ENCODE measurements at places on chromosomes 2 and 18. TPM values are rescaled to one million over a fixed set of nuclear protein-coding genes. Genes with fewer than 3 reads are reported as not detected.

- H3K36me3 ChIP-seq, result no peaks in the 10 kb centered on the region
- no peaks in the 10 kb centered on the region for H3K27me3 ChIP-seq
- H3K4me3 ChIP-seq, result no peak overlapping the region
- DNase-seq, result no peak
- no peaks in the 10 kb centered on the region for H3K4me1 ChIP-seq
- H3K27ac ChIP-seq, result no peak overlapping the region
Observed at GRCh38 chr2:115129536-115129935, 687.1 kb downstream of the DPP10 start.

Gene UGT1A3
- total RNA-seq, result not detected

Gene NCOA1
- total RNA-seq, result 46.9 TPM

- no peaks in the 10 kb centered on the region for H3K36me3 ChIP-seq
- no peak for DNase-seq
- no peaks in the 10 kb centered on the region for H3K4me1 ChIP-seq
- H3K27ac ChIP-seq, result no peak overlapping the region
Observed at GRCh38 chr2:151374436-151374835, 17.0 kb downstream of the TNFAIP6 start.

- no peak overlapping the region for H3K4me3 ChIP-seq
- no peaks in the 10 kb centered on the region for H3K4me1 ChIP-seq
- no peak for DNase-seq
- no peak overlapping the region for H3K27ac ChIP-seq
Observed at GRCh38 chr2:167697948-167698347, 549.4 kb downstream of the STK39 start.

- H3K27me3 ChIP-seq, result no peaks in the 10 kb centered on the region
- no peak for DNase-seq
- H3K27ac ChIP-seq, result peak overlapping the region; percentile 12
- H3K4me1 ChIP-seq, result no peaks in the 10 kb centered on the region
Observed at GRCh38 chr2:36569267-36569856, 28.6 kb downstream of the FEZ2 start.

DNA sequence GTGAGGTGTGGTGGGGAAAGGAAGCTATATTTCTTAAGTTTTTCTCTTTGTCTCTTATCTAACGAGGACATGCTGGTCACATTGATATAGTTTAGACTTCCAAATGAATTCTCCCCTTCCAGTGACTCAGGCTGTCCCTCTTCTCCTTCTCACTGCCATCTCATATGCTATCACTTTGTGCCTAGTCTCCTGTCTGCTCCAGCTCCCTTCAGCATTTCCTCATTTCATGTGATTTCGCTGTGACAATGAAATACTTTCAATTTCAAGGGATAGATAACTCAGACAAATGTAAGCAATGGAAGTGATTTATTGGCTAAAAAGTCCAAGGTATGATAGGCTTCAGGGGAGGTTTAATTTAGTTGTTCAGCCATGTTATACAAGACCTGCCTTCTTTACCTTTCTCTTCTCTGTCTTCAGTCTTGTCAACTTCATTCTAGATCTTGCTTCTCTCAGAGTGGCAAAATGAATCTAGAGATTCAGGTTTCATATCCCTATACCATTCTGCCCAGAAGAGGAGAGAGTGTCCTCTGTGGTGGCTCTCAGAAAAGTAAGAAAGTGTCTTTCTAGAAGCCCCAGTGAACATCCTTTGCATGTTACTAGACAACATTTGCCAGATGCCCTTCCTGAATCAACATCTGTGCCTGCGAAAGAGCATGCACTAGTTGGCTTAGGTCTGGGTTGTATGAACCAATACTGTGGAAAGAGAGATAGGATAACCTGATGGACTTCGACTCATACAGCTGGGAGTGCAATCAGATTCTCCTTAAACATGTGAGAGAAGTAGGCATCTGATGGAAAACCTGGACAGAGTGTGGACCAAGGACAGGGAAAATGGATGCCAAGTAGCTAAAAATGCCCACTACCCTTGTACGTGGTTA is 29.9 kb upstream of the GPR155 start:
- no peak overlapping the region for H3K4me3 ChIP-seq
- no peaks in the 10 kb centered on the region for H3K4me1 ChIP-seq
- no peaks in the 10 kb centered on the region for H3K27me3 ChIP-seq
- H3K36me3 ChIP-seq, result no peaks in the 10 kb centered on the region
- H3K27ac ChIP-seq, result no peak overlapping the region
- DNase-seq, result no peak

- H3K4me1 ChIP-seq, result peaks cover 25% of the 10 kb centered on the region
- peak overlapping the region; percentile 68 for H3K4me3 ChIP-seq
- H3K27me3 ChIP-seq, result no peaks in the 10 kb centered on the region
Observed at GRCh38 chr2:71070294-71071093, 2.0 kb downstream of the NAGK start.

- no peaks in the 10 kb centered on the region for H3K4me1 ChIP-seq
- H3K27ac ChIP-seq, result no peak overlapping the region
- no peak overlapping the region for H3K4me3 ChIP-seq
- no peaks in the 10 kb centered on the region for H3K36me3 ChIP-seq
Observed at GRCh38 chr2:140234116-140234515, 1453.9 kb upstream of the NXPH2 start.

GRCh38 chr2:80244905-80245584 is 59.5 kb downstream of the LRRTM1 start:
- H3K36me3 ChIP-seq, result no peaks in the 10 kb centered on the region
- H3K4me3 ChIP-seq, result no peak overlapping the region
- no peaks in the 10 kb centered on the region for H3K27me3 ChIP-seq

Gene CLEC4F
- 1.2 TPM for total RNA-seq

- H3K4me3 ChIP-seq, result no peak overlapping the region
- no peak for DNase-seq
- no peaks in the 10 kb centered on the region for H3K36me3 ChIP-seq
- H3K27me3 ChIP-seq, result no peaks in the 10 kb centered on the region
- no peaks in the 10 kb centered on the region for H3K4me1 ChIP-seq
Observed at GRCh38 chr2:203574824-203575223, 39.7 kb upstream of the RAPH1 start.

DNA sequence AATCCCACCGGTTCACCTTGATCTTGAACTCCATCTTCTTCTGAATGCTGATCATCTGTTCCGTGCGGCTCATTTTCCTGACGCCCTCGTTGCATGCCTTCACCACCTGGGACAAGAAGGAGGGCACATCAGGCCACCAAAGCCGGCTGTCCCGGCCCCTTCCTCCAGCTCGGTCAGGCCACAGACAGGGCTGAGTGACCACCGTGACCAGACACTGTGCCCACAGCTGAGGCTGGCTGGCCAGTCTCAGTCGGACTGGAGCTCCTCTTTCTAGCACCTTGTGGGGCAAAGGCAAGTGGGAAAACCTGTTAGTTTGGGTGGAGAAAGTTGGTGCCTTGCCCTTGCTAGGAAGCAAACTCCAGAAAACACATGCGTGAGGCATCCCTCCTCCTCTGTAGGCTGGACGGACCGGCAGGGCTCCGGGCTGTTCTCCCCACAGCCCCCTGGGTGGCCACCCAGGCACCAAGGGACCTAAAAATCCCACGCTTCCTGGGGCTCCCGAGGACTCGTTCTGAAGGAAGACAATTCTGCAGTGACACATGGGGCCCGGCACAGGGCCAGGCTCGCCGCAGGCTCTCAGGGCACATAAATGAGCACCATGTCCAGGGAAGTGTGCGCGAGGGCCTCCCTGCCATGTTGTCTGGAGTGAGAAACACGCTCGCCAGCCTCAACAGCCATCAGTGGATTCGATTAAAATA is 15.3 kb downstream of the SNORC start:
- H3K4me3 ChIP-seq, result no peak overlapping the region
- peak; percentile 61 for DNase-seq
- H3K27ac ChIP-seq, result no peak overlapping the region
- peaks cover 7% of the 10 kb centered on the region for H3K27me3 ChIP-seq
- H3K4me1 ChIP-seq, result no peaks in the 10 kb centered on the region

Gene GKN1
- total RNA-seq, result not detected

GRCh38 chr2:136917411-136917881 is 152.1 kb downstream of the THSD7B start:
- H3K27ac ChIP-seq, result no peak overlapping the region
- H3K27me3 ChIP-seq, result no peaks in the 10 kb centered on the region
- DNase-seq, result no peak
- H3K4me3 ChIP-seq, result no peak overlapping the region
- H3K36me3 ChIP-seq, result no peaks in the 10 kb centered on the region

Gene ASPRV1
- total RNA-seq, result 2.1 TPM

Gene UGT1A8
- total RNA-seq, result not detected

Gene CTLA4
- total RNA-seq, result 1.4 TPM

Gene COL3A1
- total RNA-seq, result 188 TPM

DNA sequence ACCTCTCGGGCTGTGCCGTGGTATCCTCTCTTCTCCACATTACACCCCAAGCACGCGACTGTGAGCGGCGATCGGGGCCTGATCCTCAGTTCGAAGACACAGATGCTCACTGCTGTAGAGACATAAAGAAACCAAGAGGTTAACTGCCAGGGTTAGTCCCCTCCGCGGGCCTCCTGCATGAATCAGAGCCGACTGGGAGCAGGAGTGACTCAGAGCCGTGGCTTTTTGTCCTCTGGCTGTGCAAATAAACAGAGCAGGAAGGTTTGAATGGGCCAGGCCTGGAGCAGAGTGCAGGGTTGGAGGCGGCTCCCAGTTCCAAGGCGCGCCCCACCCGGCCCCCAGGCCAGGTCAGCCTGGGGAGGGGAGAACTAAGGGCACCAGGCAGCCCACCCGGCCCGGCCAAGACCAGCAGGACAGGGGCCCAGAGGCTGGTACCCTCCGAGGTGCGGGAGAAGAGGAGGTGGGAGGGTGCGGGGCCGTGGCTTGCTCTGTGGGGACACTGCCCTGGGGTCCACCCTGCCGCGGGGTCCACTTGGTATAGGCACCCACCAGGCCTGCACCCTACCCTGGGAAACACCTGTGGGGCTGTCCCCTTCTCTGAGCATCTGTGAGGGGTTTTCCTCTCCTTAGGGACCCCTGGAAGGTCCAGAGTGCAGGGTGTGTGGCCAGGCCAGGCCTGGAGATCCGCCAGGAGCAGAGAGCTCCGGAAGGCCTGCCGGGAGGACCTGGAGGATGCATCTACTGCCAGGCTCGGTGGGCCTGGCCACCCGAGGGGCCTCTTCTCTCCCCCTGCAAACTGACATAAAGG is 16.5 kb downstream of the TWIST2 start:
- H3K4me1 ChIP-seq, result peaks cover 41% of the 10 kb centered on the region
- peak; percentile 89 for DNase-seq
- no peaks in the 10 kb centered on the region for H3K27me3 ChIP-seq

DNA sequence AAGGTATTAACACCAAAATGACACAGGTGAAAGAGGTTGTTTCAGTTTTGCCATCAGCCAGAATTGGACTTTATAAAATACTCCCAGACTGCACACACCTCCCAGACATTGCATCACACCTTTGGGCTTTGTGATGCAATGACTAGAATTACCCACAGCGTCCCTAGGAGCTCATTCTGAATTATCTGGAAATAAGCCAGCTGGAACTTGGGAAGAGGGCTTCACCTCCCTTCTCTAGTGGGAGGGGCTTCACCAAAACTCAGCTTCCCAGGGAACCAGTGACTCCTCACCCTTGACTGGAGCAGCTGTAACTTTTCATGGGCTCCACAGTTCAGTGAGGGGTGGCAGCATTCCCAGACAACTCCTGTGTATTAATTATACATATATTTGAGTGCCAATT is 83.1 kb upstream of the BZW1 start:
- no peaks in the 10 kb centered on the region for H3K36me3 ChIP-seq
- DNase-seq, result no peak
- H3K4me1 ChIP-seq, result no peaks in the 10 kb centered on the region

Gene SLC9A2
- total RNA-seq, result 0.58 TPM

GRCh38 chr2:236986524-236987330 is 99.0 kb upstream of the COPS8 start:
- peaks cover 24% of the 10 kb centered on the region for H3K4me1 ChIP-seq
- H3K4me3 ChIP-seq, result no peak overlapping the region
- no peaks in the 10 kb centered on the region for H3K27me3 ChIP-seq
- no peaks in the 10 kb centered on the region for H3K36me3 ChIP-seq
- no peak for DNase-seq
- H3K27ac ChIP-seq, result no peak overlapping the region

GRCh38 chr2:218547978-218548377 is 20.2 kb downstream of the USP37 start:
- DNase-seq, result no peak
- no peaks in the 10 kb centered on the region for H3K4me1 ChIP-seq
- H3K4me3 ChIP-seq, result no peak overlapping the region

GRCh38 chr2:237904831-237905599 is 45.6 kb downstream of the RAMP1 start:
- no peaks in the 10 kb centered on the region for H3K36me3 ChIP-seq
- peak; percentile 82 for DNase-seq
- H3K4me3 ChIP-seq, result no peak overlapping the region
- no peaks in the 10 kb centered on the region for H3K27me3 ChIP-seq
- peak overlapping the region; percentile 69 for H3K27ac ChIP-seq

Gene TRIM43
- not detected for total RNA-seq

Gene ABI2
- total RNA-seq, result 46.3 TPM

DNA sequence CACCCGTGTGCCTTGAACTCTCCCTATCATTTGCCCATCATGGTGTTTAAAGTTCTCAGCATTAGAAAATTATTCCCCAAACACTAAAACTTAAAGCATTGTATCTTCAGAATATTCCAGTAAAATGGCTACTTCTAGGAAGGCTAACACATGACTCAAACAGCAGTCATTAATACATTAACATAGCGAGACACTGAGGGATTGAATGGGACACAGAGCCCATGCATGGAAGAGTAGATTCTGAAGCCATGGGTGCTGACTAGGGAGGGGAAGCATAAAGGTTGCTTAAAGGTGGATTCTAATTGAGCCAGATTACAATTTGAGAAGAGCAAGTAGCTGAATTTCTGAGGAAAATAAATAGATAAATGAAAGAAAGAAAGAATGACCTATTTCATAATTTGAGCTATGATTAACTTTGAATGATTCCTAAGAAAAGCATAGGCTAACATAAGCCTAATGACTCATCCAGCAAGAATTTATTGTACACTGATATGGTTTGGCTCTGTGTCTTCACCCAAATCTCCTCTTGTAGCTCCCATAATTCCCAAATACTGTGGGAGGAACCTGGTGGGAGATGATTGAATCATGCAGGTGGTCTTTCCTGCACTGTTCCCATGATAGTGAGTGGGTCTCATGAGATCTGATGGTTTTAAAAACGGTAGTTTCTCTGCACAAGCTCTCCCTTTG is 79.8 kb upstream of the PIK3C3 start:
- H3K27ac ChIP-seq, result no peak overlapping the region
- H3K4me1 ChIP-seq, result no peaks in the 10 kb centered on the region
- H3K27me3 ChIP-seq, result no peaks in the 10 kb centered on the region
- H3K4me3 ChIP-seq, result no peak overlapping the region
- DNase-seq, result no peak
- no peaks in the 10 kb centered on the region for H3K36me3 ChIP-seq

- H3K4me1 ChIP-seq, result no peaks in the 10 kb centered on the region
- H3K4me3 ChIP-seq, result no peak overlapping the region
- H3K27me3 ChIP-seq, result no peaks in the 10 kb centered on the region
Observed at GRCh38 chr2:116416731-116417377, 1397.6 kb upstream of the DDX18 start.

Gene TGOLN2
- total RNA-seq, result 156 TPM

Gene ASAP2
- total RNA-seq, result 30.9 TPM

- peak; percentile 56 for DNase-seq
- H3K36me3 ChIP-seq, result no peaks in the 10 kb centered on the region
- no peak overlapping the region for H3K4me3 ChIP-seq
- H3K27ac ChIP-seq, result no peak overlapping the region
Observed at GRCh38 chr2:237451643-237452469, 35.2 kb upstream of the MLPH start.

Measured in upper lobe of right lung (tissue), 1 donor.